Stimulated activated CD4-positive, alpha-beta T cell treated with anti-CD3 and anti-CD28 coated beads, Interleukin-4, amount 100 ng/mL, for 1 hour (primary cell): ENCODE measurements at places on chromosomes 11 and 22.
A peak's percentile ranks its signal among the peaks of the same experiment; 100 is the strongest.

GRCh38 chr22:27370269-27370668 lies 431.3 kb downstream of the MN1 start:
- no peak for DNase-seq

DNA sequence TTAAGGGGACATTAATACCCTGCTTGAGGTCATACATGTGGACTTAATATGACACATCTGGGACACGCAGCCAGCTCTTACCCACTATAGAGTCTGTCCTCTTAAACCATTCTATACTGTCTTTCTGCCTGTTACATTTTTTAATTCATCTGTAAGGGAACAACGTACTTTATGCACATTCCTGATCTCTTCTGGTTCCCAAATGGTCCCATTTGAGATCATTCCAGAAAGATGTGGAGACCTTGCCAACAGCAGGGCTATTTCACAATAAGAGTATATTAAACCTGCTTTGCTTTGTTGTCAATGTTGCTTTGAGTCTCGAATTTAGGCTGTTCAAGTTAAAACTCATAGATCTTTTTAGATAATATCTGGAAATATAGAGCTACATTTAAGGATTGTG lies 332.2 kb upstream of the RAG2 start:
- no peak for DNase-seq

GRCh38 chr11:60375316-60375715 lies 3.0 kb upstream of the MS4A7 start:
- no peak for DNase-seq

GRCh38 chr11:87466223-87466622 lies 428.5 kb downstream of the TMEM135 start:
- DNase-seq: no peak

DNA sequence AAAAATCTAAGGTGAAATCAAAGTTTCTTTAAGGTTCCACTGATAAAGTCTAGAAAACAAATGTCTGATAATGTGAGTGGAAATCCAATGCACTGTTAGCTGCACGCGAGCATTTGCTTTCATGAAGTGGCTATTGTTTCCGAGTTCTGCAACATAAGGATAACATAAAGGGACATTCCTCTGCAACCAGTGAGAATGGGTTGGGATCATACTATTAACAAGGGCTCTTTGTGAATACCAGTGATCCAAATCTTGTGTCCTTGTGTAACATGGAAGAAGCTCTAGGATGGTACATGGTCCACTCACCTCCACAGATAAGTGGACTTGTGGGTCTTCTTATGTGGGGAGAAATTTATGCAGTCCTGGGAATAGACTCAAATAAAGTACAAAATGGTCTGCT lies 24.6 kb downstream of the APIP start:
- no peak for DNase-seq

GRCh38 chr11:106249617-106250239 lies 172.3 kb downstream of the AASDHPPT start:
- DNase-seq: no peak

DNA sequence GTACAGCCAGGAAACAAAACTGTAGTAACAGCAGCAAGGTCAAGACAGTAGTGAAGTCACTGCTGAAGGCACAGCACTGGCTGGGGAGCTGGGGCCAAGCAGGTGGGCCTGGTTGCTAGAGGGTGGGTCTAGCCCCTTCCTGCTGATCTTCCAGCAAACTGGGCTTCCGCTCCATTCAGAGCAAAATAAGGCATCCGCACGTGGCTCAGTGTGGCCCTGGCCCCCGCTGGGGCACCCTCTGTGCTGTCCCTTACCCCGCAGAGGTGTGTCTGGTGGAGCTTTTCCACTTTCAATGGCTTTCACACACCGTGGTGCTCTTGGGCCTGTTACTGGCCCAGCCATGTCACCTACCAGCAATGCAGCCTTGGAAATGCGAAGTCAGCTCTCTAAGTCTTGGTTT lies 162.4 kb upstream of the B3GAT1 start:
- no peak for DNase-seq

DNA sequence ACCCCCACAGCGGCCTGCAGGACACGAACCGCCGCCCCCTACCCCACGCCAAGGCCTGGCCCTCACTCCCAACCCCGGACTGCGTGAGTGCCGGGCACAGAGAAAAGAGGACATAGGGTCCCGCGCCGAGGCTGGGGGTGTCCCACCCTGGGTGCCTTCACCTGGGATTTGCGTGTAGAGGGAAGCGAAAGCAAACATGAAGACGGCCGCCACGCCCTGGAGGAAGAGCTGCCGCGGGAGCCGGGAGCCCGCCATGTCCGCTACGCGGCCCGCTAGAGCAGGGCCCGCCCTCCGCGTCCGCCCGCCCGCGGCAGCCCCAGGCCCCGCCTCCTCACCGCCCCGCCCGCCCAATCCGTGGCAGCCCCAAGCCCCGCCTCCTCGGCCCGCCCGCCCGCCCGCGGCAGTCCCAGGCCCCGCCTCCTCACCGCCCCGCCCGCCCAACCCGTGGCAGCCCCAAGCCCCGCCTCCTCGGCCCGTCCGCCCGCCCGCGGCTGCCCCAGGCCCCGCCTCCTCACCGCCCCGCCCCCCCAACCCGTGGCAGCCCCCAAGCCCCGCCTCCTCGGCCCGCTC lies at the start of gene LMF2:
Gene LMF2, minus strand, starts transcription at position 282 of the 570 bp plus-strand sequence. Its CDS starts 27 bp downstream, at position 255.
- DNase-seq: peak; percentile 94

- no peak for DNase-seq
Measured at GRCh38 chr11:73273222-73273895, 1.2 kb downstream of the P2RY6 start.

- no peak for DNase-seq
Measured at GRCh38 chr22:46846832-46847355, 84.4 kb downstream of the TBC1D22A start.

DNA sequence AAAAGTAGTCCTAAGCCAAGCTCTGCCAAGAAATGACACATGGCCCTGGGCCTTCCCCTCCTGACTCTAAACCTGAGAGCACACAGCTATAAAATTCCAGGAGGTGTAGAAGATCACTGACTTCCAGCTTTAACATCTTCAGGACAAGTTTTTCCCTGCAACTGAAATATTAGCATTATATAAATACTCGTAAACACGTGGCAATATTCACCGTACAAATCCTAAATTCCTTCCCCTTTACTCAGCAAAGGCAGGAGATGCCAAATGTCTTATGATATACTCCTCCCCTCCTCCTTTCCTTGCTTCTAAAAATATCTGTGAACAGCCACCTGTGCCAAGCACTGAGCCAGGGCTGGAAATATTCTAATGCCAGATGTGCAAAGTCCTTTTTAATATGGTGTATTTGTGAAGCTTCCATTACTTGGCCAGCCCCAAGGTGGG lies 194.0 kb downstream of the LARGE1 start:
- no peak for DNase-seq

DNA sequence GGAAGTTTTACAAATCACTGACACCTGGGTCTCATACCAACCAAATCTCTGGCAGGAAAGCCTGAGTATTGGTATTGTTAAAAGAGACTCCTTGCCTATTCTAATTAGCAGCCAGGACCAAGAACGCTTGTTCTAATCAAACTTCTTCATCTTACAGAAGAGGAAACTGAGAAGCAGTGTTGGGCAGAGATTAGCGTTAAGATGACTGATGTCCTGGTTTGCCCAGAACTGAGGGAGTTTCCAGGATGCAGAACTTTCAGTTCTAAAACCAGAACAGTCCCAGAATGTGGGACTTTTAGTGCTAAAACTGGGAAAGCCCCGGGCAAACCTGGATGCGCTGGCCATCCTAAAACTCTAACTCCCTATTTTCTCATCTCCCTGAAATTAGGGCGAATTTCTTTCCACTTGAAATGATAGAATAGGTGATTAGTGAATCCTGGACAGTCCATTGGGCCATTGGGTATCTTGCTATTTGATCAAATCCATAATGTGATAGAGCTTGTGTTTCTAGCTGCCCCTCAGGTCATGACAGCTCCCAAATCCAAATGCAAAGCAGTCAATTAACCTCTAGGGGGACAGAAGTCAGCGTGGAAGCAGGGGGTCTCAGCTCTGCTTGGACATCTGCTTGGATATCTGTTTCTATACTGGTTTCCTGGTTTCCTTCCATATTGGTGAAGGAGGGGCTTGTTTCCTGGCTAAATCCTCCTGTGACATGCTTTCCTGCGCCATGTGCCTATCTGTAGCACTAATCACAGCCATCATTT lies 16.0 kb upstream of the TMPRSS13 start:
- no peak for DNase-seq

DNA sequence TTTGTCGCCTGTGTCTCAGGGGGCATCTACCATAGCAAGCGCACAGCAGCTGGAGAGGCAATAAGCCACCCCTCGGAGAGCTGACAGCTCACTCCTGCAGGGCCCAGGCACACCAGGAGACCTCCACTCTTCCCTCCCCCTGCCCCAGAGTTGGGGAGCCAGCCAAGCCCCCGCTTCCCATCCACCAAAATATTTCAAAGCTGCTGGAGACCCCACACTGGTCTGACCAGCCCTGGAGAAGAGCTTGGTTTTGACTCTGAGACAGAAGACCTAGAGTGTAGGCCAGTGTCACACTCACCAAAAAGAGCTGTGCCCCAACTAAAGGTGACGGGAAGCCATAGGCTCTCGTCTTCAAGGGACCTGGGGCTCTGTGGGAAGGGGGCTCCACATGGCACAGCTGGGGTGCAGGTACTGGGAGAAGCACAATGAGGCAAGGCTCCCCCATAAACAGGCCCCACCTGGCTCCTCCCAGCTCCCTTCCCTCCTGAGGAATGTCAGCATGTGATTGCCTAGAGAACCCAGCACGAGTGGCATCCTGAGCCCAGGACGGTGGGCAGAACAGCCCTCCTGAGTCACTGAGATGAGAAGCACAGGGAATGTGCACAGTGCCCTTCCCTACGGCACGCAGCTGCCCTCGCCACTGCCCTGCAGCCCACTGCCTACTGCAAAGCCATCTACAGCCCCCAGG lies 5.8 kb upstream of the GNAZ start:
- no peak for DNase-seq

DNA sequence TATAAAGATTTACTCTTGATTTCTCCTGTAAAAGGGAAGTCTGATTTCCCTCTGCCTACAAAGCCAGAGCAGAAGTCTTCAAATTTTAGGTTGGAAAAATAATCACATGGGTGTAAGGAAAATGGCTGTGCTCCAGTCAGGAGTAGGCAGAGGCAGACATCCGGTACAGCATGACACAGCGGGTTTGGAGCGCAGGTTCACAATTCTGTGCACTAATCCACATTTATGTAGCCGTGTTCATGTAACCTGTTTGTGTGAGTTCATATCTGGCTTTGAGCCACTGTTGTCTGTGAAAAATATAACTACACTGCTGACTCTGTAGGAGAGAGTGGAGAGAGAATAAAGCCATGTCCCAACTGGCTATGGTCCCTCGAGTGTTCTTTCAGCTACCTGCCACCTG lies 248.0 kb downstream of the CASP12 start:
- no peak for DNase-seq
